ENCODE measurements at places on chromosomes 16 and 17.

DNA sequence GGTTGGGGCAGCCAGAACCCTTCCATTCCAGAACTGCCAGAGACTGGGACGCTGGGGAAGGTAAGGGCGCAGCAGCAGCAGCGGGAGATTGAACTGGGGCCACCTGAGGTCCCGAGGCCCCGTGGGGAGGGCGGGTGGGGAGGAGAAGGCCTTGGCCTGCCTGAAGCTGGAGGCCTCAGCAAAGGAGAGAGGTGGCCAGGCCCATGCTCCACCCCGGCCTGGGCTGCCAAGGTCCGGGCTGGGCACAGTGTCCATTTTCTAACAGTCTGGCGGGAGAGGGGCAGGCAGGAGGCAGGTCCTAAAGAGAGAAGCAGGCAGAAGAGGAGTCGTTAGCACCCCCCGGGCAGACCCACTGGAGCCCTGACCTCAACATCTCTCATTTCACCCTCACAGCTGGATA lies 1.1 kb upstream of the GDPD3 start:
- DNase-seq, result no peak

GRCh38 chr17:21297026-21297520 lies 12.6 kb downstream of the MAP2K3 start:
- DNase-seq, result no peak

DNA sequence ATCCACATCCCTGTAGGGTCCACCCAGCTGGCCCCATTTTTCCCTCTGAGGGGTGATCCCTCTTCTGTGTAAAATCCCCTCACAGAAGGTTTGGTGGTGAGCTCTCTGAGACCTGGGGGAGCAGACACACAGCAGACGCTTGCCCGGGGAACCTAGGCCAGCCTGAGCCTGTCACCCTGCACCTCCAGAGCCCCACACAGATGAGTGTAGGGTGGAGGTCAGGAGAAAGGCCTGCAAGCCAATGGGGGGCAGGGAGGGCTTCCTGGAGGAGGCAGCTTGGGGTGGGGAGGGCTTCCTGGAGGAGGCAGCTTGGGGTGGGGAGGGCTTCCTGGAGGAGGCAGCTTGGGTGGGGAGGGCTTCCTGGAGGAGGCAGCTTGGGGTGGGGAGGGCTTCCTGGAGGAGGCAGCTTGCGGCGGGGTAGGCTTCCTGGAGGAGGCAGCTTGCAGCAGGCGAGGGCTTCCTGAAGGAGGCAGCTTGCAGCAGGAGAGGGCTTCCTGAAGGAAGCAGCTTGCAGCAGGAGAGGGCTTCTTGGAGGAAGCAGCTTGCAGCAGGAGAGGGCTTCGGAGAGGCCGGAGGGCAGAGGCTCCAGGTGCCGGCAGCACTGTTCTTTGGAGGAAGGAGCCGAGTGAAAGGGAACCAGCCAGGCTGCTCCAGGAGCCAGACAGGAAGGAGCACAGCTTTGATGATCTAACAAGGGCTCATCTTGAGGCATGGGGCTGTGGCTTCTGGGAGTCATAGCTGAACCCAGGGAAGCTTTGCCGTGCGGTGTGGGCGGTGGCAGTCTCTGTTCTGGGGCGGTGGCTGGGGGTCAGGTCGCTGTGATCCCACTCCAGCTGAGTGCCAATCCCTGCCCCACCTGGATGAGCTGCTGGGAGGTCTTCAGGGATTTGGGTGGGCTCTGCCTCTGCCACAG lies 83.7 kb upstream of the ZNF469 start:
- no peak for DNase-seq

DNA sequence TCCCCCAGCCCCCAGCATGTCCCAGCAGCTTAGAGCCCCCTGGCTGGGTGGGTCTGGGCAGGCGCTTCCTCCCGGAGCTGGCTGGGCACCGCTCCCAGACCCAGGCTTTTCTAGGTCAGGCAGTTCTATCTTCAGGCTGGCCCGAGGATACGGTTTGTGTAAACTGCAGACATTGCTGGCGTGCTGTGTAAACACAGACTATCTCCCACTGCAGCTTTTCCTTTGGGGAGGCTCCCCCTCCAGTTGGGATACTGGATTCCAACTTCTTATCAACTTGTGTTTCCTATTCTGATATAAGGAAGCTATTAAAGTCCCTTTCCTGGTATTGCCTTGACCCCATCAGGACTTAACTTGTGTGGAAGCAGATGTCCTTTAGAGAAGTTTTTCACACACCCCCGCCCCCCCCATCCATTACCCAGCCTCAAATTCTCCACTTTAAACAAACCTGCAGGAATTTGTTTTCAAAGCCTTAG lies 18.3 kb upstream of the GNA13 start:
- DNase-seq, result no peak

DNA sequence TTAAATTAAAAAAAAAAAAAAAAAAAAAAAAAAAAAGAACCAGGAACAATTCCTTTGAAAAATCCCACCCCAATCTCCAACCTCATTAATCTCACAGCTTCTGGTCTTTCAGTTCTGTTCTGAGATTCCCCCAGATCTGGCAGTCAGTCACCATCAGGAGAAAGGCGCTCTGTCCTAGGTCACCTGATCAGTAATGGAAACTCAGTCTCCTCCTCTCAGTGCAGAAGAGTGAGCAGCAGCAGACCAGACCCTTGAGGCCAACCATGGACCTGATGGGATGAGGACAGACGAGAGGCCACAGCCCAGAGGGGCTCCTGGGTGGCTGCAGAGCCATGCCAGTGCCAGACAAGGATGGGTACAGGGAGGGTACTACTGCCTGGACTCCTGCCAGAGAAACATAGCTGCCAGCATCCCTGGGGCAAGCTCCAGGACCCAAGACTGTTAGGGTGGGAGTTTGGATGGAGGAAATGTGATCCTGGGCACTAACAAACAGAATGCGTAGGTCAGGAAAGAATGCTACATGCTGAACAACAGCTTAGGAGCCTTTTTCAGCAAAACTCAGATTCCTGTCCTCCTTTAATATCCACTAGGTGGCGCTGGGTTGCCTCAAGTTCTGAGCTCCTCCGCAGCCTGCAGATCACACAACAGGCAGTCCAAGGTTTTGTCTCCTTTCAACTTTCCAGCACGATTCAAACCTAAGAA lies 28.7 kb downstream of the MPG start:
- peak; percentile 15 for DNase-seq

GRCh38 chr17:57965521-57966160 lies 10.4 kb upstream of the CUEDC1 start:
- no peak for DNase-seq
